ENCODE measurements at places on chromosomes 5 and 9.

DNA sequence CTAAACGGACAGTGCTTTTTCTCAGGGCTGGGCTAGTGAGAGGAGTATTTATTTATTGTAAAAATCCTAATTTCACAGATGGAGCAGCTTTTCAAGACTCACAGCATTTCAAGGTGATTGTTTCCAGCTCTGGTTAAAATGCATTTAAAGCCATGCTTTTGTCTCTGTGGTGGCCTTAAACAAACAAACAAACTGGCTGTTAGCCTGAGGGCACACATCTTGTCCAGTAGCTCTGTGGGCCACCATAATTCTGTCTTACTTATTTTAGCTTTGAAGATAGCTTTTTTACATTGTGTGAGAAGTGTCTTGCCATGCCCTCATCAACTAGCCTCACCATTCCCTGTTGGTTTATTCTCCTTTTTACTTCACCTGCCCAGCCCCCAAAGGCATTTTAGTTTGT, 218.2 kb downstream of the PSAT1 start:
- no peak for DNase-seq

GRCh38 chr5:142842994-142843905, 73.1 kb downstream of the ARHGAP26 start:
- no peak for DNase-seq

DNA sequence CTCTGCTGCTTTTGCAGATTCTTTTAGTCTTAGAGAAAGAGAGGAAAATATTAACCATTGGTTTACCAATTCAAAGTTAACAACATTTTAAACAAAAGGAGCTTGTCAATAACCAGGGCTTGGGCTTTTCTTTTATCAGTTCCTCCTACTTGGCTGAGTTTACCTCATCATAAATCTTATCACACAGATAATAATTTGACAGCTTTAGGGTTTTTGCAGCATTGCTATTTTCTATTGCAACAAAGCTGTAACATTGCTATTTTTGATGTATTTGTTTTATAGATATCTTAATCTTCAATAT, 9.8 kb upstream of the ABL1 start:
- no peak for DNase-seq

GRCh38 chr9:125633116-125633745, 73.8 kb downstream of the MAPKAP1 start:
- no peak for DNase-seq

DNA sequence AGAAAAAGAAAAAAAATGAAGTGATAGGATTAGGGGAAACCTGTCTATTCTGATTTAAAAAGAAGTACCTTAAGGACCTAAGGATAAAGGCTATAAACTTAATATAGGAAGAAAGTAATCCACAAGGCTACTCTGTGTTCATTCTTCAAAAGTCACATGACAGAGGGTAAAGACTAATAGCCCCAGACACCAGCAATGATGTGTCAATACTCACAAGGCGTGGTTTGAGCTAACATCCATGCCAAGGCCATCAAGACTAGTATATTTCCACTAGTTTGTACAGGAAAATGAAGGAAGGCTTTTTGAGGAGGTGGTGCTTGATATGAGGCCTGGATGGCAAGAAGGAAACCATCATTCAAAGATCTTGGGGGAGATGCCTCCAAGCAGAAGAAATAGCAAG, 49.7 kb upstream of the TEX48 start:
- DNase-seq: no peak

DNA sequence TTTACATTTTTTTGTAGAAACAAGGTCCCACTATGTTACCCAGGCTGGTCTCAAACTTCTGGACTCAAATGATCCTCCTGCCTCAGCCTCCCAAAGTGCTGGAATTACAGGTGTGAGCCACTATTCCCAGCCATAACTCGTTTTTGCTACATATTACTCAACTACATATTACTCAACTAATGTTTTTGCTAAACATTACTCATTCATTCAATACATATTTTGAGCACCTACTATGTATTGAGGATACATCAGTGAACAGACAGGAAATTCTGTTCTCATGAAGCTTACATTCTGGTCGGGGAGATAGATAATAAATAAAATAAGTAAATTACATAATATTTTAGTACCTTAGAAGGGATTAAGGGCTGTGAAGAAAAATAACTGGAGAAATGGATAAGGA, 34.9 kb upstream of the STOM start:
- DNase-seq: no peak

DNA sequence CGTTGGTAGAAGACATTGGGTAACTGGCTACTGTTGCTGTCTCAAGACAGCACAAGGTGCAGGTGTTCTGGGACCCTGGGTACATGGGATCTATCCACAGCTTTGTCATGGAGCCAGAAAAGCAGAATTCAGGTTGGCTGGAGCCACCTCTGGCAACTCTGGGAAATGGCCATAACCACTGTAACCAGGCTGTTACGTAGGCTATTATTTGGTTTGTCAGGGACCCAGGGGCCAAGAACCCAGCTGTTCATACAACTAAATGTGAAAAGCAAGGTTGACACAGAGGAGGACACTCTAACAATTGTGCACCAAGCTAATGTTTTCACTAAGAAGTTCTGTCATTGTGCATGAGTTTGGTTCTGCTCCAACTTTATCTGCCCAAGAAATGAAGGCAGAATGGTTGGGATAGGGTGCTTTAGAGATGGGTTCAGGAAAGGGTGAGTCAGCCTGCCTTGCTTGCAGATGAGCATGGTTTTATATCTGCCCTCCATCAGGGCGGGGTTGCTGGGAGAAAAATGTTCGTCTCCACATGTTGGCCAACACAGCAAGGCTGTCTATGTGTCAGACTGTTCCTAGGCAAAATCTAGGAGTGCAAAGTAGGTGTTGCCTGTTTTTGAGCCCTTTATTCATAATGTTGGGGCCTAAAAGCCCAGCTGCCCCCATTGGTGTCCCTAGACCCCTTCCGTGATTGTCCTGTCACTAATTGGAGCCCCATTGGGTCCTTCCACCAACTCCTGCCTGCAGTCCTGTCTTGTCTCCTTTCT, 131.3 kb upstream of the DAP start:
- no peak for DNase-seq

GRCh38 chr9:132181796-132182313, 20.0 kb downstream of the NTNG2 start:
- DNase-seq: no peak

DNA sequence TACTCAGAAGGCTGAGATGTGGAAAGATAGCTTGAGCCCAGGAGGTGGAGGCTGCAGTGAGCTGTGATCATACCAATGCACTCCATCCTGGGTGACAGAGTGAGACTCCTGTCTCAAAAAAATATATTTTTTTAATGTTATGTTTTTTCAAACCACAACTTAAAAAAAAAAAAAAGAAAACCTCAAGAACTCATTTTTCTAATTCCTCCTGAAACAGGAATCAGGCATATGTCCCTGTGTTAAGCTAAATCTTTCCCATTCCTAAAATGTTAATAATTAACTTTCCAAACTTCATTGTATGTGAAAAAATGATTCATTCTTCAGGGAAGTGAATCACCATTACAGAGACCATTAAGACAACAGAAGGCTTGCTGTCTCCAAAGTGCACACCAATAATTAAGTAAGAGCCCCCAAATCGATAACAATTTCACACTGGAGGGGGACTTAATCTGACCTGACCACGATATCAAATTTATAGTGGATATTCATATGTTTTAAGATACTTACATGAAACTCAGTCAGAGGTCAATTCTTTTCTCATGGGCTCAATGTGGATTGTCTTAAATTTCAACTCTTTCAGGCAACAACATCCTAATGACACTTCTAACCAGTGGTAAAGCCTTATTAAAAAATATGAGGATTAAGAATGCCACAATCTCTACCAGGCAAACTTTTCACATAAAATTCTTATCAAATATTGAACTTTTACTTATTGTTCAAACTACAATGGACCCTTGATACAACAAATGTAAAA, 5.2 kb downstream of the CEMIP2 start:
- DNase-seq: no peak

DNA sequence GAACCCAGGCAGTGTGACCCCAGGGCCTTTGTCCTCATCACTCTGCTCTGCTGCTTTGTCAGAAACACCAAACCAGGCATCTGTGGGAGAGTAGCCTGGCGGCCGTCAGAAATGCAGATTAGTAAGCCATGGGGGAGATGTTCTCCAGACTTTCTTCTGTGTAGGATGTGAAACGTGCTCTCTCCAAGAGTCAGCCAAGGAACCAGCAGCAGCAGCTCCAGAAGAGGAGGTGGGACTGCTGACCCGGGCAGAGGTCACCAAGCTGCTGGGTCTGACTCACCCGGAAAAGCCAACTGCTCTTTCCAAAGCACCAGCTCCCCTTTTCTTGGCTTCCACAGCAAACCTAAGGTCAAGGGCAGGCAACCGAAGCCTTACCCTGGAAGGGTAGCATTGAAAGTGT, 14.4 kb upstream of the ABLIM3 start:
- DNase-seq: no peak

GRCh38 chr5:140546851-140547507, 483 bp upstream of the EIF4EBP3 start:
- DNase-seq: no peak

DNA sequence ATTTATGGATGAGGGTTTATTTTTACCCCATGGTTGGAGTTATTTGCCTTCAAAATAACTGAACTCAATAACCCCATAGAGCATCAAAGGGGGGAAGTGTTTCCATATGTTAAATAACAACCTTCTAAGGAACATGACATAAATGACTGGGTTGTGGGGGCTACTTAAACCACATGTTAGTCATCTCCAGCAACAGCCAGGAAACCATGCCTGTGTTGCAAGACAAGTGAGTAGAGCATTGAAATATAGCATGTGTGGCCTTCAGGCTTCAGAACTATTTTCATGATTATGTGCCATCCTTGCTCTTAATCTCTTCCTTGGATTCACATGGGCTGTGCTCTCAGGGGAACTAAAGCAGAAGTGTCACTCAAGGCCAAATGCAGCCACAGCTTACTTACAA, 431.2 kb downstream of the AGTPBP1 start:
- DNase-seq: no peak

DNA sequence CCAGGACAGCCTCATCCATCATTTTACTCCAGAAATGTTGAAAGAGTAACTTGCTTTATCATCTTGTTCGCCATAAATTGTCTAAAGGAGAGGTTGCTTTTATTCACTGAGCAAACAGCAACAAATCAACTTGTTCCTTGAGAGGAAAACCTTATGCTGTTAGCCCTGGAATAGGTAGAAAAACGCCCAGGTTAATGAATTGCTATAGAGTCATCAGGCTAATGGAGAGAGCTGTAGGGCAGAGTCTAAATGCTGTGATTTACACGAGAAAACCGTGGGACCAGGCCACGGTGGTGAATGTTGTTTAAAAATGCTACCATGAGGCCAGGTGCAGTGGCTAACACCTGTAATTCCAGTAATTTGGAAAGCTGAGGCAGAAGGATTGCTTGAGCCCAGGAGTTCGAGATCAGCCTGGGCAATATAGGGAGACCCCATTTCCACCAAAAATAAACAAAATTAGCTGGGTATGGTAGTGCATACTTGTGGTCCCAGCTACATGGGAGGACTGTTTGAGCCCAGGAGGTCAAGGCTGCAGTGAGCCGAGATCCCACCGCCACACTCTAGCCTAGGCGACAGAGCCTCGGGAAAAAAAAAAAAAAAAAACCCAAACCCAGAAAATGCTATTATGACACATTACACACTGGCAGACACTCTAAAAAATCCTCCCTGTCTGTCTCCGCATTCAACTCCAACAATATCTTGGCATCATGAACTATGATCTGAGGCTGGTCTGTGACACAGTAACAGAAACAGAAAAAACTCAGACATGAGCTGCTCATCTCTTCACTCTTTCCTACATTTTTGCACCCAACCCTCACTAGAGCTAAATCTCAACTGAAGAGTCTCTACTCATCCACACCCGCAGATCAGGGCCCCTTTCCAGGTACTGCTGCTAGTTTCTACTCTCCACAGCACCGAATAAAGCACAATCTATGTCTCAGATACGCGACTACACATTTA, 118.6 kb upstream of the RETREG1 start:
- DNase-seq: no peak

DNA sequence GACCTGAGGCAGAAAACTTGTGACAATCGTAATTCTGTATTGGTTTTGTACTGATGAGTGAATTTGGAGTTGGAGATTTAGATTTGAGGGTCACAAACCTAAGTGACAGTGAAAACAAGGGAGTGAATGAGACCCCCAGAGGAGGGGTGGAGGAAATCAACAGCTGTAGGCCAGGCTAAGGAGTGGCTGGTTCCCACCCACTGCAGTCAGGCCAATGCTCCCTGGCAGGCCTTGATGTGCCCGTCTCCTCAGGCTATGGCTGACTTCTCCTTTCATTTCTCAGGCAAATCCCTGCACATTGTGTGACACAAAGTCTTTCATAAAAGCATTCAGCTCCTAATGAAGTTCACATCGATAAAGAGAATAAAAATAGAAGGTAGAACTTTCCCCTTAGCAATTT, 557.6 kb downstream of the CETN3 start:
- no peak for DNase-seq

DNA sequence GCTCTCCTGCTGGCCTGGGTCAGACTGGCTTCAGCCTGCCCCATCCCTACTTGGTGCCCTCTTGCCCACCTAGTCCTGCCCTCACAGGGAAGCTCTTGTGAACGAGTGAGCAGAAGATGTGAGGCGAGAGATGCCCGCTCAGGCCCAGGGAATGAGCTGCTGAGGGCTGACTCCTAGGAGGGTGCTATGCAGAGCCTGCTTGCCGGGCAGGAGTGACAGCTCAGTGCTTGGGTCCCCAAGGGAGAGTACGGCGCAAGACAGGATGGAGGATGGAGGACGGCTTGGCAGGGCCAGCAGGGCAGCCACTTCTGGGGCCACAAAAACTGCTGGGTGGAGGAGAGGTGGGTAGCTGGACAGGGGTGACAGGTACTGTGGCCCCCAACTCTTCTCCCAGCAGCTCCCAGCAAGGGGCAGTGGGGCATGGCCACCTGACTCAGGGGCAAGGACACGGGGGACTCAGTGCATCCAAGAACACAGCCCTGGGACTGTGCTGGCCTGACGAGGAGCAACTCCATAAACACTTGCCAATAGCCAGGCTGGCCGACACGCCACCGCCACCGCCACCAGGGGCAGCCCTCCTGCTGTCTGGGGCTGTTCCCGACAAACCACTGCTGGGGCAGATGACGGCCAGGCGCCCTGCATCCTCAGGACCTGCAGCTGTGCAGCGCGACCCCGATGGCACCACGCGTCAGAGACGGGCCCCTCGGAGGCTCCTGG, 55.6 kb upstream of the UBAC1 start:
- DNase-seq: no peak
